Fibroblast of lung (primary cell): ENCODE measurements at places on chromosomes 6 and 20. TPM values are rescaled to one million over a fixed set of nuclear protein-coding genes. Genes with fewer than 3 reads are reported as not detected.

The SLC17A2 gene
- under 0.01 TPM in 1 of 2 replicates, not detected in the other for total RNA-seq

The C4A gene
- 21.1 and 46.0 TPM in 2 replicates for total RNA-seq

The ANGPT4 gene
- total RNA-seq, result under 0.01 TPM in 2 replicates

The FGD2 gene
- total RNA-seq, result not detected in 2 replicates

The SLC24A3 gene
- total RNA-seq, result 1.8 and 4.9 TPM in 2 replicates

The SLC22A7 gene
- total RNA-seq, result not detected in 2 replicates
